ENCODE measurements at places on chromosomes 1 and 21.

- DNase-seq = no peak
Measured at GRCh38 chr1:172654535-172654934, 4.4 kb upstream of the FASLG start.

DNA sequence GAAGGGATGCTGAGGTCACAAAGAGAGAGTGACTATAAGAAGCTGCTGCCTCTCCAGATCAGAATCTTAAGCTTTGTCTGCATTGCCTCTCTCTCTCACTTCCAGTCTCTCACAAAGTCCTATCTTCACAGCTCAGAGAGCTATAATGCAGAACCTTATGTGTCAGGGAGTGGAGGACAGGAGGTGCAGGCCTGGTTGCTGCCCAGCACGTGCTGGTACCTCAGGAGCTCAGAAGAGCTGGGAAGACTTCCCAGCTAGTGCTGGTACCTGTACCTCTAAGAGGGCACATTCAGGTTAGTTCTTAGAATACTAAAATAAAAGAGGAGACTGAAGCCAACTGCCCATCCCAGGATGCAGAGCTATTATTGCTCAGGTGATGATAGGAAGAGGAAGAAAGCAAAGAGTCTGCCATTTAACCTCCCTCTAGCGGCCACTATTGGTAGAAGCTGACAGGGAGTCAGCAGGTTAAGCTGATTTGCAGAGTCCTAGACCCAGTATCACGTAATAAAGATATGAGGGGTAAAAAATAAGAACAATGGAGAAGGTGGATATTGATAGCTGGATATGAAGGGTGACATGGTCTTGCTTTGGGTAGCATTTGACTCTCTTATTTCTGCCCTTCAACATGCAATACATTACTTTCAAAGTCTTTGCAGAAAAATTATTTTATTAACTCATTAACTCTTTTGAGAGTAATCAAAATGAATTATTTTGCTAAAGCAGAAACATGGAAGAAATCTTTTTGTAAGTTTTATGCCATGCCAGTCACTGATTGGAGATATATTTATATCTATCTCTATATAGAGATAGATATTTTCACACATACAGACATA lies 138.1 kb upstream of the HMCN1 start:
- DNase-seq = no peak

DNA sequence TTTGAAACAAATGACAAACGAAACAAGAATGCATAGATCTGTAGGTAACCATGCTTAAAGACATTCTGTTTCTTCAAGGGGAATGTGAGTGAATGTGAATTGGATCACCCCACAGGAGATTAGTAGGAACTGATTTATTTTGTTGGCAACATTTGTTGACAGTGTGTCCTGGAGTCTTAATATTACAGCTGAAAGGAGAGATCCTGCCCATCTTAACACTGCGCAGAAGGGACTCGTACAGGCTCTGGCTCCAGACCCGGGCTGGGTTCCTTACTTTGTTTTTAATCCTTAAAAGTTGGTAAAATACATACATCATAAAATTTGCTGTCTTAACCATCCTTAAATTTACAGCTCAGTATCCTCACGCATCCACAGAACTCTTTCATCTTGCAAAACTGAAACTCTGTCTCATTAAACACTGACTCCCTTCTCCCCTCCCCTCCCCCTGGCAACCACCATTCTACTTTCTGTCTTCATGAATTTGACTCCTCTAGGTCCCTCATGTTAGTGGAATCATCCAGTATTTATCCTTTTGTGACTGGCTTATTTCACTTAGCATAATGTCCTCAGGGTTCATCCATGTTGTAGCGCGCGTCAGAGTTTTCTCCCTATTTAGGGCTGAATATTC lies 74.1 kb downstream of the GALNT2 start:
- DNase-seq = no peak

DNA sequence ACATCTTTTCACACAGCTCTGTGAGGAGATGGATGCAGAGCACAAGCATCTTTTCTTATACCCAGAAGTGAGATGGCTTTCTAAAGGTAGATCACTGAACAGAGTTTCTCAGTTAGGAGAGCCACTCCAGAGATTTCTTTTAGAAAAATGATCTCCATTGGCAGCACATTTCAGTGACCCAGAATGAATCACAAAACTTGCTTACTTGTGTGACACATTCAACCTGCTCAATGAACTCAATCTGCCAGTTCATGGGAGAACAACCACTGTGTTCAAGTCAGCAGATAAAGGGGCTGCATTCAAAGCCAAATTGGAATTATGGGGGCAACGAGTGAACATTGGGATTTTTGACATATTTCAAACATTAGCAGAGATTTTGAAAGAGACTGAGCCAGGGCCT lies 78.3 kb downstream of the UCHL5 start:
- DNase-seq = no peak

DNA sequence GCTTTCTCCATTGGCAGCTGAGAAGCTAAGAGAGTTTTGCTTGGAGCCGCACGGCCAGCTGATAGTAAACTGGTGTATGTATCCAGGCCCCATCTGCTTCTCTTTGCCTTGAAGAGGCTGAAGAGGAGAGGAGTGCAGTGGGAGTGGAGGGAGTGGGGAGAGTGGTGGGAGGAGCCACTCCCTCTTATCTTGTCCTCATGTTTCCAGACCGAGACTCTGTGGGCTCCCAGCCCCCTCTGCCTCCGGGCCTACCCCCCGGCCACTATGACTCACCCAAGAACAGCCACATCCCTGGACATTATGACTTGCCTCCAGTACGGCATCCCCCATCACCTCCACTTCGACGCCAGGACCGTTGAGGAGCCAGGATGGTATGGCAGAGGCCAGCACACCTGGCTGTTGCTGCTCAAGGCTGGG lies 6.0 kb upstream of the LRRC71 start:
- no peak for DNase-seq

GRCh38 chr1:211830055-211830327 lies 572 bp downstream of the LPGAT1 start:
- no peak for DNase-seq

DNA sequence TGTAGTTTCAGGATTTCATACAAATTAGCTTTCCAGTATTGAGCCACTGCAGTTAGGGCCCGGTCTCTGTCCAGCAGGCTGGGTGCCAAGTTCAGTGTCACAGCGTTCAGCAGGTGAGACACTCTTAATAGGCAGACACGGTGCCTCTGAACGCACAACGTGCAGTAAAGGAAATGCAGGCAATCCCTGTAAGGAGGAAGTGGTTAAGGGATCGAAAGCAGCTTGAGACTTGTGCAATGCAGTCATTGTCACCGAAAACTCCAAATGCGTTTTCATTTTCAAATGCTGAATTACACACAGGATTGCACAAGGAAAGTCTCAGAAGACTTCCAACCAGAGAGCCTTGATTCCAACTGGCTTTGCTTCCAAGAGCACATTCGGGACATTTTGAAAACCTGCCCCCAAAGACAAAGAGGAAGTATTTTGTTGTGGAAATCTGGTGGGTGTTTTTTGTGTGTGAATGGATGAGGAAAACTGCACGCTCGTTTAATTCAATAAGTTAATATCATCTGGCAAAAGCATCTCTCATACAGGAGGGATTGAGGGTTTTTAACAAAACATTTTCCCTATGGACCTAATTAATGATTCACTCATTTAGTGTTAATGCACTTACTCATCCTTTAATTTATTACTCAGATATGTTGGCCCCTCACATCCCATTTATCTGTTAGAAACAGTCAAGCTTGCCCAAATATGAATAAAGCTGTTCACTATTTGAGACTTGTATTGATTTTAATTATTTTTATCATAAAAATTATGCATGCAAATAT lies 61.6 kb downstream of the PTGS2 start:
- DNase-seq = no peak

DNA sequence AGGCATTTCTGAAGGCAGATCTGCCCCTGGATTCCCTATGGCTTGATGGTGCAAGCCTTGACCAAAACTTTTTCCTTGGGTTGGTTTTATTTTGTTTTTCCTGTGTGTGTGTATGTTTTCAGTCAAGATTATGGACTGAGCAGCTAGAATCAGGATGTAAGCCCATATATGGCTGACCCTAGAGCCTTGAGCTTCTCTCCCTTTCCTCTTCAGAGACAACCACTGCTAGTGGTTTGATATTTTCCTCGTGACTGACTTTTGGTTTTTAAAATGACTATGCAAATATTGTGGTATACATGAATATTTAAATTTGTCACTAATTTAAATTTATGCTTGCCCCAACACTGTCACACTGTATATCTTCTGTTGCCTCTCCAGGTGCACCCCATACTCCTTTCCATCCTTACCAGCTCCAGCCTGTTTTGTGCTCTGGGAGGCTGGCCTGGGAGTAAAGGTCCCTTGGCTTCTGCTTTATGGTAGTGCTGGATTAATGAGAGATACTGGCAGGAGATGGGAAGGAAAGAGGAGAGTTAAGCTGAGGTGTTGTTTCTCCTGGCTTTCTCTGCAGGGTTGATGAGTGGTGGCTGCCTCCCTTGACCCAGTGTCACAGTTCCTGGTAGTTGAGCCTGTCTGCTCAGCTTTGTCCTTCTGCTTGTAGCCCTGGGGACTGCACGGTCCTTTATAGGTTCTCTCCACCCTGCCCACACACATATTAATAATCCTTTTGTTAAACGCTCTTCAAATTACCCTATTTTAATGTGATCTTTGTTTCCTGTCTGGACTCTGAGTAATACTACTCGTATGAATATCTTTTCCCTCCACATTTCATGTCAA lies 44.4 kb downstream of the RWDD3 start:
- DNase-seq = no peak
